ENCODE measurements at places on chromosomes 3 and 15.

- DNase-seq = no peak
These were observed 822.7 kb upstream of the SEMA6D start for GRCh38 chr15:46894644-46895043.

DNA sequence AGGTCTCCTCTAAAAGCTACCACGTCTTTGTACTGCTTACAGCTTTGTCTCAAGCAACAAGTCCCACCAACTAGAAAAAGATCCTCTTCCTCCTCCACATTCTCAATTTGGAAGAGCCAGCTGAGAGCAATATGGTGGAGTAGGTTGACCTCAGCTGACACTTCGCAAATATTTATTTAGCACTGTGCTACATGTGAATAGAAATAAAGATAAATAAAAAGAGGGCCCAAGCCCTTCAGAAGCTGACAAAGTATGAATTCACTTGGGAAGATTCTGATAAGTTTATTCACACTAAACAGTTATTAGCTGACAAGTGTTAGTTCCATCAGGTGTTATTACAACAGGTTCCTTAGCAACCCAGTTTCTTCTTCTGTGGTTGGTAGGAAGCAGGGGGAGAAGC, 310.3 kb downstream of the GBE1 start:
- no peak for DNase-seq

- DNase-seq = no peak
These were observed 15.1 kb downstream of the CSPG4 start for GRCh38 chr15:75697523-75697922.

DNA sequence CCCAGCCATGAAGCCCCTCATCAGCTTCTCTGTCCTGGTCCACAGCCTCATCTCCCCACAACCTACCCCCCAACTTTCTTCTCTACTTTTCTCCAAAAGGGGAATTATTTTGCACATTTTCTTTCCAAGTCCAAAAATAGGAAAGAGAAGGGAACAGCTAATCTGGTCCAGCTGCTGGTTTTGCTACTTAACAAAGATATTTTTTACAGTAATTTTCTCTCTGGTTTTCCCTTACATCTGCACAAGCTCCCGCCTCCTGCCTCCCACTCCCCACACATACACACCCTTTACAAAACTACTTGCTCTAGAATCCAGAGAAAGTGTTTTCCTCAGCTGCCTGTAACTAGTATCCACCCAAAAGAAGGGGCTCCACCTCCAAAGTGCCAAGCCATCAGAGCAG, 177.2 kb downstream of the POLR2M start:
- no peak for DNase-seq

GRCh38 chr3:16704941-16705340, 99.7 kb upstream of the DAZL start:
- no peak for DNase-seq

DNA sequence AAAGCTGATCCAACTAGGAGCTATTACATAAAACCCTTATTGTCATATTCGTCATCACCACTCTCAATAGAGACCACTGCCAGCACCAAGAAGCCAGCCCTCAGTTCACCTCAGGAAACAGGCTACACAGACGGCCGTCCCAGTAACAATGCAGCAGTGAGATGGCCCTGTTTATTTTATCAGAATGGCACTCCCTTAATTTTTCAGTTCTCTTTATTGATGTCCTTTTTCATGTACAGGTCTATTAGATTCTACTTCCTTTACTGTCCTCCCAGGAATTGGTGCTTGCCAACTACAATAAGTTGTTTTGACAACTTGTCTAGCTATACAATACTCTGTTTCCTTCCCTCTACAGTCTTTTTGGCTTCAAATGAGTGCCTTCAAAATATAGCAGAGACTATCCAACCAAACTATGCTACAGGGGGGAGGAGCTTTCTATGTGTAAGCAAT, 272.5 kb downstream of the ZBTB20 start:
- no peak for DNase-seq

- no peak for DNase-seq
These were observed 587.4 kb downstream of the FOXP1 start for GRCh38 chr3:70996082-70996481.

DNA sequence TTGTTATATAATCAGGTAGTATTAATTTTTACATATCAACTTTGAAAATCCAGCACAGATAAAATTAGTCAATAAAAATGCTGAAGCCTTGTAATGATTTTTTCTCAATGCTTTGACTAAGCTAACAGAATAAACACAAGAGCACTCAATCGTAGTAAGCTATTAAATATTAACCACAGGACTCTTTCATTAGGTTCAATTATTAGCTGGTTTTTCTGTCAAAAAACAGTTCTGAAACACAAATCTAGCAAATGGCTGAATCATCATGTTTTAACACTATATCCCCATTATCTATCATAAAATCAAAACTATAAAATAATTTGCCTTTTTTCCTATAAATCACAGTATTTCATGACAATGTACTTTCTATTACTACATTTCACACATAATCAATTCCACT, 69.6 kb downstream of the PLOD2 start:
- no peak for DNase-seq

- DNase-seq = no peak
These were observed 97.6 kb upstream of the PSMD6 start for GRCh38 chr3:64120876-64121275.

GRCh38 chr3:107498646-107499045, 24.1 kb upstream of the BBX start:
- no peak for DNase-seq

- no peak for DNase-seq
These were observed 125.4 kb upstream of the MME start for GRCh38 chr3:154954757-154955156.

GRCh38 chr3:88141458-88142083, 8.2 kb upstream of the C3orf38 start:
- DNase-seq = no peak

DNA sequence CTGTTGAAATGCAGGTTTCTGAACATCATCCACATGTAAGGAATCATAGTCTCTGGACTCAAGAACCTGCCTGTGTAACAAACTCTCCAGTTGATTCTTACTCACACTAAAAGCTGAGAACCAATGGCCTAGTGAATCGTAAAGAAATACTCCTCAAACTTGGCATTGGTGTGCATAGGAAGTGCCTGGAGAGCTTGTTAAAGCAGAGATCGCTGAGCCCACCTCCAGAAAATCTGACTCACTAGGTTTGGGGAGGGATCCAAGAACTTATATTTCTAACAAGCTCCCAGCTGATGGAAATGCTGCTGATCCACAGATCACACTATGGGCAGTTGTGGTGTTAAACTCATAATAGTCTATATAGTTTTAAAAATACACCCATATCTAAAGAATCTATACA, 55.8 kb upstream of the LMCD1 start:
- DNase-seq = no peak

- DNase-seq = no peak
These were observed at the start of gene LRRC31 for GRCh38 chr3:169869484-169870220. Gene LRRC31 (minus strand): TSS chr3:169869935. CDS start chr3:169869807, 128 bp downstream.

- no peak for DNase-seq
These were observed 97.3 kb downstream of the FOXB1 start for GRCh38 chr15:60101416-60101815.

DNA sequence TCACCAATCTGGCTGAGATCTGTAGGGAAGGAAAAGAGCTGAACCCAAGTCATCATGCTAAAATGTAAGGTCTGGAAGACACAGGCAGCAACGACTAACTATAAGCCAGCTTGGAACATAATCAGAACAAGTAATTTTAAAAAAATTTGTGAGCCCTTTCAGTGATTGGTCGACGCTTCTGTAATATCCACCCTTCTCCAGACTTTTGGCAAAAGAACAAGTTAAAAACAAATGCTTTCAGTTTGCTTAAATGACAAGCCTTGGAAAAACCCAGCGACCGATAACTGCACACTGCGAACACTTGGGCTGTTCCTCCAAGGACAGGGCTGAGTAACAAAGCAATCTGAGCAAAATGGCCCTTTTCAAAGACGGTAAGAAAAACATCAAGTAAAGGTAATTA, 49.6 kb downstream of the PCSK6 start:
- no peak for DNase-seq

DNA sequence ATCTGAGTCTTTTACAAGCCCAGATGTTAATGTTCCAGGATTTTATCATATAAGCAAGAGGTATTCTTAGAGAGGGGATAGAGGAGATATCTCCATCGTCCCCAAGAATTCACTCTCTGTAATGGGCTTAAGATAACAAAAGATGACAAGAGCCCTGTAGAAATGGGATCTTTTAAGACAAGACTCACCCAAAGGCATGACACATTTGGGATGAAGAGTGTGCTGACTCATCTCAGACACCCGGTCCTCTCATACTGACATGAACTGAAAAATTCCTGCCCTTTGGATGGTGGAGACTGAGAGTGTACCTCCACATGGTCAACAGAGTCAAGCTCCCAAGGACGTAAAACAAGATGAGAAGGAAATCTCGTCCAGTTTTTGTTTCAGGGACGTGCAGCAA, 11.0 kb downstream of the LEKR1 start:
- no peak for DNase-seq

DNA sequence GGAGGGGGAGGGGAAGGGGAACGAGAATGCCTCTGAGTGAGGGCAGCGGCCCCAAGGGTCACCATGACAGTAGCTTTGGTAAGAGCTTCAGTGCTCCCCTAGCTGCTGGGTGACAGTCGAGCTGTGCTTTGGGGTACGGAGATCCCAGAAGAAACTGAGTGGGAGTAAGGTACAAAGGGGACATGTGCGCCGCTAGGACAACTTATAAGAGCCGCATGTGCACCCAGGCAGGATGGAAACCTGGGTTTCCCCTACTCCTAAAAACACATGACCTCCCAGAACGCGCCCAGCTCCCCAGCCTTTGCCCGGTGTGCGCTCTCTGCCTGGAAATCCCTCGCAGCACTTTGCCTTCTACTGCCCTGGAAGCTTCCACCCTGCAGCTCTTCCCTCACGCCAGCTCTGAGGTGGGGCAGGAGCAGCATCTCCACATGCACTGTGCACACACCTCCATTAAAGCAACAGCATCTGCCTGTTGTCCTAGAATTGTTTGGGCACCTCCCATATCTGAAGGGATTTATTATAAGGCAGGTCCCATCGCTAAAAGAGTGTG, 232.2 kb downstream of the ADAMTS17 start:
- DNase-seq = no peak

GRCh38 chr15:95561463-95561862, 769.0 kb upstream of the NR2F2 start:
- DNase-seq = no peak

DNA sequence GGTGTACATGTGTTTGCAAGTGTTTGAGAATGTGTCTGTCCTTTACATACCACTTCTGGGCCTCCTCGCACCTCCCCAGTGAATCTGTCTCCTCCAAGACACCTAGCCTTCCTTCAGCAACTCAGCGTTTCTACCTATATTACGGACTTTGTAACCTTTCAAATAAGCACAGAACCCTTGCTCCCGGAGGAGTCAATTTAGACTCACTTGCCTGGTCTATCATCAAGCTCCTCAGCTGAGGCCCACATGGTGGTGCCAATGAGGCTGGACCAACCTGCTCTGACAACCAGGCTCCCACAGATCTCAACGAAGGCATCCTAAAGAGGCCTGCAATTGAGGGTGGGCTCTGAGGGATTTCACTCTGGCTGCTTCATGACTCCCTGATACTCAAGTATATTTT, 32.8 kb upstream of the TIMP4 start:
- DNase-seq = no peak

- DNase-seq = no peak
These were observed at the start of gene ADPRH for GRCh38 chr3:119579366-119580066. Gene ADPRH (plus strand): TSS chr3:119579492. CDS start chr3:119582170, 2,678 bp downstream.

GRCh38 chr15:58545307-58546065, 113.7 kb downstream of the LIPC start:
- no peak for DNase-seq

- no peak for DNase-seq
These were observed 69.4 kb downstream of the BFSP2 start for GRCh38 chr3:133469140-133469731.

GRCh38 chr3:56633602-56634535, 49.2 kb downstream of the TASOR start:
- no peak for DNase-seq

DNA sequence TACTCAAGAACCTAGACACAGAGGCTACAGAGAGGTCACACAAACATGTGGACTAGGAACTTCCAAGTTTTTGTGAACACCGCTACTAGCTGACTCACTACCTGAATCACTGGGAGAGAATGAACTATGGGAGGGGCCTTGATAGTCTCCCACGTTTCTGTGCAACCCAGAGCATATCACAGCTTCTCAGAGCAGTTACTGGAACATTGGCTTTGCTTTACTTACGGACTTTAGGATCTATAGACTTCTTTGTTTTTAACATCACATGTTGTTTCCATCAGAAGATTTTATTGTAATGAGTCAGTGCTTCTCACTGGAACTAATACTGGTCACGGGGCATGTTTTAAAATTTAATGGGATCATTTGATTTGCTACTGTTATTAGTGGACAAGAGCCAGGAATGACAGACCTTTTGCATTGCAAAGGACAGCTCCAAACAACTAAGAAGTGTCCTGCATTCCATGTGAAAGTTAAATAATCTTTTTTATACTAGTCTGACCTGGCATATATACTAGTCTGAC, 35.6 kb downstream of the RTP4 start:
- peak; percentile 57 for DNase-seq

DNA sequence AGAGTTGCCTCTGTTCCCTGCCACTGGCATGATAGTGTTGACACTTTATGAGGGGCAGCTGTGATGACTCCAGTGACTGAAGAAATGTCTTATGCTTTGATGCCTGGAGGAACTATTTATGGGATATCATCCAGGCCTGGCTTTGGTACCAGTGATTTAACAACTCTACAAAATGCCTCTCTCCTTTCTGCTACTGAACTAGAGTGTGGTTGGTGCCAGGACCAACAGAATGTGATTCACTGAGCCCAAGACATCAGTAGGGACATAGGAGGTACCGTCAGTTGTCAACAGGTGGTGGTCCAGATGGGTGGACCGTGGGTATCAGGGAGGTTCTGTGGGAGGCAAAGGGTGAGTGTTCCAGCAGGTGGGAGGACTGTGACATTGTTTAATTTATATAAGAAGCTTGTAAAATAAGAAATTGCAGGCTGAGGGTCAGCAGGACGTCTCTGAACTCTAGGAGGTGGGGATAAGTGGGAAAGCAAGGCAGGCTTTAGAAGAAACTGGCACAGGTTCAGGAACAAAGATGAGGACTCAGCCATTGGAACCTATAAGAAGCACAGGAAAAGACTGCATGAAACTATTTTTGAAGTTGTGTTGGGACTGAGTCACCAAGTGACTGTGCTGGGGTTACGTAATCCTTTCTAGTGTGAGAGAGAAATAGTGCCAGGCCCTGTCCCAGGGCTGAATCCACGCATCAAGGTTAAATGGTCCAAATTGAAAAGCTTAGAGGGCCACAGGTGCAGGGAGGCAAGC, 28.5 kb upstream of the SLC7A14 start:
- no peak for DNase-seq

All from brain pericyte (primary cell).